SJSA1 (cell line): ENCODE measurements at places on chromosomes 7 and 10.

GRCh38 chr10:47078393-47079203, 167.4 kb downstream of the PTPN20 start:
- no peak for DNase-seq
- no peak overlapping the region for H3K27ac ChIP-seq
- no peaks in the 10 kb centered on the region for H3K4me1 ChIP-seq
- no peaks in the 10 kb centered on the region for H3K36me3 ChIP-seq

DNA sequence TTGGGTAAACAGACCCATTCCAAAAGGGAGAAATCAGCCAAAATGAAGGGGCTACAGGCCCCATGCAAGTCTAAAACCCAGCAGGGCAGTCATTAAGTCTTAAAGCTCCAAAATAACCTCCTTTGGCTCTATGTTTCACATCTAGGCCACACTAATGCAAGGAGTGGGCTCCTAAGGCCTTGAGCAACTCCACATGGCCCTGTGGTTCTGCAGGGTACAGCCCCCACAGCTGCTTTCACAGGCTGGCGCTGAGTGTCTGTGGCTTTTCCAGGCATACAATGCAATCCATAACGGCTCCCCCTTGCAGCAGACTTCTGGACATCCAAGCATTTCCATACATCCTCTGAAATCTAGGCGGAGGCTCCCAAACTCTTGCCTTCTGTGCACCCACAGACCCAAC, 9.0 kb downstream of the TMEM243 start:
- no peaks in the 10 kb centered on the region; the same call in 1 of the 2 replicates for H3K27me3 ChIP-seq
- peaks cover 59% of the 10 kb centered on the region for H3K36me3 ChIP-seq
- H3K4me1 ChIP-seq: peaks cover 61% of the 10 kb centered on the region

DNA sequence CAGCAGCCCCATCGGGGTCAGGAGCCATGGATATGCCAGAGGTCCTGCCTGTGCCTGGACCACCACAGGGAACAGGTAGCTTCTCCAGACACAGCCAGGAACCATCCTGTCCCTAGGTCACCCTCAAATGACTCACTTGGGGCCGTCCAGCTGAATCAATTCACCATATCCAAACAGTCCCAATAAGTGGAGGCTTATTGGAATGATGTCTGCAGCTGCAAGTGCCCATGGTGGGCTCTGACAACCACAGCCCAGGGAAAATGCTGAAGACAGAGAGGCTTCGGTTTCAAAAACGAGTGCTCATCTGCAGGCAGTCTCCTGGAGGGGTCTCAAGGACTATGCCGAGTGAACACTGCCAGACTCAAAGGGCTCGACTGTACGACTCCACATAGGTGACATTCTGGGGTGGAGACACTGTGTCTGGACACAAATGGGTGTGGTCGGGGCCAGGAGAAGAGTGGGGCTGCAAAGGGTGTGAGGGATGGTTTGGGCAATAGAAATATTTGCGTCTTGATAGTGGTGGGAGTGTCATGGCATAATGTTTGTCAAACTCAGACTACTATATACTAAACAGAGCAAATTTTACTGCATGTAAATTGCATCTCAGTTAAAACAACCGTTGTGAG, 204.8 kb downstream of the TNS3 start:
- peaks cover 82% of the 10 kb centered on the region for H3K4me1 ChIP-seq
- no peaks in the 10 kb centered on the region for H3K27me3 ChIP-seq
- H3K27ac ChIP-seq: no peak overlapping the region
- no peak overlapping the region for H3K4me3 ChIP-seq

GRCh38 chr7:123941391-123942180, 16.5 kb downstream of the SPAM1 start:
- DNase-seq: no peak
- no peak overlapping the region for H3K27ac ChIP-seq
- H3K4me1 ChIP-seq: no peaks in the 10 kb centered on the region

DNA sequence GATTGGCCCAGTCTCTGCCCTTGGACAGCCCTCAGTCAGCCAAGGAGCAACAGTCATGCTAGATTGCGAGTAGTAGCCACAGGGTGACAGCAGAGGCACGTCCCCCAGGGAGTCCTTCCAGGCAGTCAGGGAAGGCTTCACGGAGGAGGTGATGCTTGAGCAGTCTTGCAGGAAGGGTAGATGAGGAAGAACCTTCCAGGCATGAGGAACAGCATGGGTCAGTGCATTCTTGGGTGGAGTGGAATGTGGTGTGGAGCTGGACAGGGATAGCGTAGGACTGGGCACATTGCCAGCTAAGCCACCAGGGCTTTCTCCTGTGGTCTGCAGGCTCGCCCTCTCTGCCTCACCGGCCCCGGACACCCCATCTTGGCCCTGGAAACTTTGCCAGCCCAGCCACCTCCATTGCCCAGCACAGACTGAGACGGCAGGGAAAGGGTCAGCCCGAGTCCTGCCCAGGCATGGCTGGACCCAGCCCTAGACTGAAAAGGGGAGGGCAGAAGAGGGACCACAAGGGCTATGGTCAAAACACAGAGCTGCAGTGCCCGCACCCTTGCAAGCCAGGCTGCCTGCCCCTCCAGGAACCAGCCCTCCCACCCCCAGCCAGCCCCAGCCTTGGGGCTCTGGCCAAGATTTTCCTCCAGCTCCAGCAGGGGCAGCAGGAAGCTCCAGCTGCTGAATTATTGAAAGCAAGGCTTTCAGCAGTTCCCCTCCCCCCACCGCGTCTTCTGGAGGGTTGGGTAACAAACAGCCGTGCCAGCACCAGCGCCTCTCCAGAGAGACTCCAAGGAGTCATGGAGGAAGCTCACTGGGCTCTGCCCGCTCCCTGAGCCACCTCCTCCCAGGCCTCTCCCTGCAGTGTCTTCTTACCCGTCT, 18.7 kb downstream of the SRRM3 start:
- peaks cover 26% of the 10 kb centered on the region for H3K27me3 ChIP-seq
- no peak for DNase-seq
- H3K4me1 ChIP-seq: no peaks in the 10 kb centered on the region
- no peaks in the 10 kb centered on the region for H3K36me3 ChIP-seq

DNA sequence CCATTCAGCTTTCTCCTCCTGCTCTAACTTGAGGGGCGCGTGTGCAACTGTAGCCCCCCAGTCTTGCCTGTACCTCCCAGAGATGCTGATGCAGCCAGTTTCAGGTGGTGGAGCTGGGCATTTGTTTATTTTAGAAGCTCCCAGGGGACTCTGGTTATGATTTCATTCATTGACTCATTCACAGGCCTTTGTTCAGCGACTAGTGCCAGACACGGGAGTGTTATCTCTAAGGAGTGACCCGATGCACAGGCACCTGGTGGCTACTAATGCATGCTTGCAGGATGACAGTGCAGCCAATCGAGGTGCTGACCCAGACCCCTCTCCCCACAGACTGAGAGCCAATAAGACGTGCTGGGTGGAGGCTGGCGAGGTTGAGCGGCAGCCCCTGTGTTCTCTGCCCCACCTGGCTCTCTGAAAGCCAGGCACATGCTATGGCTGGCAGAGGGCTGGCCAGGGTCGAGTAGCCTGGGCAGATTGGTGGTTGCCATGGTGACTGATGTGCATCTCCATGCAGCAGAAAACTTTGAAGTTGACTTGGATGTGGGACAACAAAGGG, 19.7 kb upstream of the SLC18A2 start:
- no peak overlapping the region for H3K27ac ChIP-seq
- peaks cover 7% of the 10 kb centered on the region; the same call in 1 of the 2 replicates for H3K27me3 ChIP-seq
- no peak overlapping the region for H3K4me3 ChIP-seq
